ENCODE measurements at places on chromosomes 6 and 20.

DNA sequence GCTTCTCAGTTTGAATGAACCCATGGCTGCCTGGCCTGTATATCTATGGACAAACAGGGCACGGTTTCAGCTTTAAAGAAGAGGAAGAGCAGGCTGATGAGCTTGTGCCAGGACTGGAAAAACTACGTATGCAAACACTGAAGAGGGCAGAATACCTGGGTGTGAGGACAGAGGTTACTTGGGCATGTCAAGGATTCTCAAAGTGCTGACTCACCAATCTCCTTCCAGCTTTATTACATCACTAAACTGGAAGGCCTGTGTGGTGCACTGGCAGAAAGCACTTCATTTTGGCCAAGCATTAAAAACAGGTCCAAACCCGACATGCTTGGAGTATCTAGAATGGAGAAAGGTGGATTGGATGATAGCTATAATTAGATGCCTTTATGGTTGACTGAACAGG is 95.2 kb downstream of the GMPR start:
- DNase-seq = no peak

DNA sequence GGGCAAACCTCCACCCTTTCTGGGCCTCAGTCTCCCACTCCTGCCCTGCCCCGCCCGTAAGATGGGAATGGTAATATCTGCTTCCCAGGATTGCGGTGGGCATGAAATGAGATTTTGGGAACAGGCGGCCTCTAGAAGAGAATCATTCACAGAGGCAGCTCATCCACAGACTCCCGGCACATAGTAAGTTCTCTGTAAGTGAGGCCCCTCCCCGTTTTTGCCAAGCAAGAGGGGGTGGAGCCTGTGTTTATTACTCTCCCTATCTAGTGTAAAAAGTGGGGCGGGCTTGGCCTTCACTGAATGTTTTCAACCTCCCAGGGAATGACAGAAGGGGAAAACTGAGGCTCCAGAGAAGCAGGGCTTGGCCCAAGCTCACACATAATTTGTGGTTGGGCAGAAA is 20.0 kb downstream of the SUN5 start:
- DNase-seq = no peak

DNA sequence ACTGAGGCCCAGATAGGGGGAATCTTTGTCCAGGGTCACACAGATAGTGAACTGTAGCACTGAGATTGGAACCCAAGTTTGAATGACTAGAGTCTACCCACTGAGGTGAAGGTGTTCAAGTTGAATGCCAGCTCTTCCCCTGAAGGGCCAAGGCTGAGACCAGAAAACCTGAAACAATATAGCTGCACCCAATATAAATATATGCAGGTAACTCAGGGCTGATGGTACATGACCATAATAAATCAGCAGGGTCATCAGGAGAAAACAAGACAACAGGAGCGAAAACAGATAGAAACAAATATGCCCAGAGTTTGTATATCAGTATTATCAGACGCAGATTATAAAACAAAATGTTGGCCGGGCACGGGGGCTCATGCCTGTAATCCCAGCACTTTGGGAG is 4.0 kb upstream of the RBCK1 start:
- DNase-seq = no peak

DNA sequence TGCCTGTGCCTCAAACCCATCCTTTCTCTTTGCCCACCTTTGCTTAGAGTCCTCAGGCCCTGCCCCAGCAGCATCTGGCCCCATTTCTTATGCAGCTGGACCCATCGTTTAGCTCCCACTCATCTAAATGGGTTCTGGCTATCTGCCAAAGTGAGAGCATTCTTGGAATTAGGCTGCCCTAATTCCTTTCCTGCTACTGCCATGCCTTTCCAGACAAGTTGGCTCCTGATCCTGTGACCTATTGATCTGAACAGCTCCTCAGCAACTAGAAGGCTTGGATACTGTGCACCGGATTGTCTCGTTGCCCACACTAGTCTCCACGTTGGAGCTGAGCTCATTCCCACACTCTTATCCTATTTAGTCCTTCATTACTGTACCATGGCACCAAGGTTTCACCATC is 22.9 kb downstream of the DZANK1 start:
- no peak for DNase-seq

- no peak for DNase-seq
Measured at GRCh38 chr20:20102716-20103258, 50.5 kb downstream of the CFAP61 start.

DNA sequence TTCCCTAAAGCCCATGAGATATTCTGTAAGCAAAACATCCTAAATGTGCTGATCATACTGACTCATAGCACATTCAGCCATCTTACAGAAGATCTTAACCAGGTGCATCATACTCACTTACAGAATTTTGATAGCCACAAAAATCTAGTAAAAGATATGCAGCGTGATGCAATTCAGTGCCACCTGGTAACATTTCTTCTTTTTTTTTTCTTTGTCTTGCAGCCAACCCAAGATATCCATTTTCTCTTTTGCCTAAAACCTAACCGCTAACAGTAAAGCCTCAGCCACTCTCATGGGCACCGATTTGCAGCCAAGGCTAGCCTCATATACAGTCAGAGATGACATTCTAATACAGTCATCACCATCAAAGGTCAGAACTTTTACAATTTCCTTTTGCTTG is 293.3 kb downstream of the HACE1 start:
- DNase-seq = no peak

DNA sequence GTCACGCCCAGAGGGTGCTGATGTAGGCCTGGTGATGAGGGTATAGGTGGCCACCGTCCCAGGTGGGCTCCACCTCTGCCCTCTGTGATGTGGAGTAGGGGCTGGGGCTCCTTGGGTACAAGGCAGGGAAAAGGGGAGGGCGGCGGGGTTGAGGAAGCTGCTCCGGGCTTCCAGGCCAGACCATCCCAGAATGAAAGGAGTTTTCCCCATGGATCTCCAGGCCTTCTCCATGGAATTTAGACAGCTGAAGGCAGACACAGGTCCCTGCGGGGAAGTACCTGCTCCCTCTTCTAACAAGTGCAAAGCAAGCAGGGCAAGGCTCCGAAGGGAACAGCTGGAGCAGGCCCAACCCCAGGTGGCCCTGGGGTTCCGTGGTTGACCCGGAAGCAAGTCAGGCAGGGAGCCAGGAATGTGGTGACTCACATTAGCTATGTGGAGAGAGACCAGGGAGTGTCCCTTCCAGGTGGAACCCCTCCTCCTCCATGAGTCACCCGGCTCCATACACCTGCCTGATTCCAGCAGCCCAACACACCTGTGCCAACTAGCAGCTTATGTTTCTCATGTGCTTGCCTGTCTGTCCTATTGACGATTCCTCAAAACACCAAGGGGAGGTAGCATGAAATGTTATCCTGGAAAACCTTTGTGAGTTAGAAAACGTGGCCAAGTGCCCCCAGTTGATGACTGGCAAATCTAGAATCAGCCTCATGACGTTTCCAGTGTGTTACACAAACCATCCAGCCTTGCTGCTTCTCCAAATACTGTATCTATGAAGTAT is 59.7 kb upstream of the SNX9 start:
- DNase-seq = no peak

DNA sequence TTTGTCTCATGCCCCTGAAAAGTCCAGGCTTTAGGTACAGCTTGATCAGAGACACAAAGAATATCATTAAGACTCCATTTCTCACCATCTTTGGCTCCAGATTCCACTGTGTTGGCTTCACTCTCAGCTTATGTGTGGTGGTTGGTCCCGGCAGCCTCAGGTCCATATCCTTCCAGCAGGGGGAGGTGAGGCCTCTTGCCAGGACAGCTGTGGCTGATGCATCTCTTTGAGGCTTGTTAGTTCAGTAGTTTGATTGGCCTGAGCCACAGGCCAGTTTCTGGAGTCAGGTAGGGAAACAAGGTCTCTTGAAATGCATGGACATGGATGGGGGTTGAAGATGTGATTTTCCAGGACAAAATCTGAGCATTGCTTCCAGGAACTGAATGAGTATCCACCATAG is 62.4 kb downstream of the JAG1 start:
- DNase-seq = no peak

DNA sequence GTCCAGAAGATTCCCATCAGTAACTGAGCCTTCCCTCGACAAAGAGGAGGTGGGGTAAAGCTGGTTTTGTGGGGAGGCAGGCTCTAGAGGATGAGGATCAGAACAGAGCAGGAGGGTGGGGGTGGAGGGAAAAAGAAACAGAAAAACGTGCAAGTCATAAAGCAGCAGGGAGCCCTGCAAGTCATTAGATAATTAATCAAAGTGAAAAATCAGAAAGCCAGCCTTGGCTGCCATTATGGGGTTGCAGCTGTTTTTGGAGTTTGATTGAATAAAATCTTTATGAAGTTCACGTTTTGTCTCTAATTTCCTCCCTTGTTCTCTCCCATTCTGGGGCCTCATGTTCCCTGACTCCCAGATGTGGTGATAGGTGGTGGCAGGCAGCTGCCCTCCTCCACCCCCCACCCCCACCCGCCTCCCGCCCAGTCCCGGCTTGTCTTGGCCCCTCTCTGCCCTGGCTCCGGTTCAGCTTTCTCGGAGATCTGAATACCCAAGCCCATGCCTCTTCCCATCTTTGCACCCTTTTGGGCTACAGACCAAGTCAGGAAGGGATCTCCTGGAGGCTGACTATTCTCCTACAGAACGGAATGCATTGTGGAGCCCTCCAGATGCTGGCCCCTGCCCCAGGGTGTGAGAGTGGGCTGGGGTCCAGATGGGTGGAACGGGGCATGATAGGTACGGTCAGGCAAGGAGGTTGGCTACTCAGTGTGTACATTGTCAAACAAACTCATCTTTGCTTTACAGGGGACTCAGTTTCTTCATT is 141.8 kb downstream of the CDC5L start:
- no peak for DNase-seq

All from CD4-positive, alpha-beta T cell treated with Interleukin-2 at 100 ng/mL for 4 hours (primary cell).